LoVo (cell line): ENCODE measurements at places on chromosomes 6 and 20.
A peak's percentile ranks its signal among the peaks of the same experiment; 100 is the strongest.

GRCh38 chr6:105781248-105781647, 304.9 kb upstream of the PRDM1 start:
- peak; percentile 68 for DNase-seq

- DNase-seq = no peak
Measured at GRCh38 chr6:106279179-106279578, 46.4 kb downstream of the ATG5 start.

DNA sequence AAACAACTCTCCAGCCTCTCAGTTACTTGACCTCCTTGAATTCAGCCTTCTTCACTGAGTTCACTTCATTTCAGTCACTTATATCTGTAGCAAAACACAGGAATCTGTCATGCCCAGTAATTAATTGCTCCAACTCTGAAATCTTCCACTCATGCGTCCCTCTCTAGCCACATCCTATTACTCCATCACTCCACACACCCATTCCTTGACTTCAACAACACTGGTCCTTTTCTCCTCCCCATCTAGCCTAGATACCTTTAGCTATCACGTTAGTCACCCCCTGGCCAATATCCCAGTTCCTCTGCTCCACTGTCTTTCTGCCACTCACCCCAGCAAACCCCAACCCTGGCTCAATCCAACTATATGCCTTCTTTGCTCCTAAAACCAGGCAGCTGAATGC, 7.7 kb downstream of the ZHX3 start:
- DNase-seq = no peak

- peak; percentile 67 for DNase-seq
Measured at GRCh38 chr6:80527552-80528052, 421.1 kb downstream of the BCKDHB start.

DNA sequence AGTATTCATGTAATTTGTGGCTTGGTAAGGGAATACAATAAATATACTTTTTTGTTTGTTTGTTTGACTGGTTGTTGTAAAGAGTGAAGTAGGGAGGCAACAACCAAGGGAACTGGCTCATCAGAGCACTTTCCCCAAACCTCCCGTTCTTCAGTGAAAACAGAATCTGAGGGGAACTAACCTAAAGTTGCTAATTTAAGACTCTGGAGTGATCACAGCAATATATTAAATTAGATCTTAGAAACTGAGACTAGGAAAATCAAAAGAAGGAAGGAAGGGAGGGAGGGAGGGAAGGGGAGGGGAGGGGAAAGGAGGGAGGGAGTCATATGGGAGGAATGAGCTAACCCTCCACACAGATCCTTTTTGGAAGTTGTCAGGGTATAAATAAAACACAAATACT, 144.9 kb downstream of the SYNDIG1 start:
- no peak for DNase-seq

DNA sequence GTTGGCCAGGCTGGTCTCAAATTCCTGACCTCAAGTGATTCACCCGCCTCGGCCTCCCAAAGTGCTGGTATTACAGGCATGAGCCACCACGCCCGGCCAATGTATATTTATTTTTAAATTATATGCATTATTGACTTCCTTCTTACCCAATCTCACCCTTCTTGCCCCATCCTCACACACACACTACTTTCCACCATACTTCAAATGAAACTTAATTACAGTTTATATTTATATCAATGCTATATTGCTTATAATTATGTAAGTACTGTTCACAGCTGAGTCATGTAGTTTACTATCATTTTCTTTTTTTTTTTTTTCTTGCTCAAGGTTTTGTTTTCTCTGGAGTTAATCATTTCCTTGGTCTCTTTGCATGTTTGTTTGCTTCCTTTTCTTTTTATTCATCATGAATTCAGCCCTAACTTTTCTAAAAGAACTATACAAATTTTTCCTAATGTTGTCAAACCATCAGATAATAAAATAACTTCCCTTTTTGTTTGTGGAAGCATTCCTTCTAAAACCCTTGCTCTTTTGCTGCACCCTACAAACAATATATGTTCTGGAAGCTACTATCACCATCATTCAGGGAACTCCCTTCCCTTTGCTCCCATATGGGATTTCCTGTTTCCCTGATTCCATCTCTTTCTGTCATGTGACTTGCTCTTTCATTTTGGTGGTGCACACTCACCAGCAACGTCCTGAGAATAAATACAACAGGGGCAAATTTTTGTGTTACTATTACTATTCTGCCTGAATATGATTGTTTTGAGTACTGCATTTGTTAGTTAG, 201.7 kb upstream of the SASH1 start:
- DNase-seq = no peak

- no peak for DNase-seq
Measured at GRCh38 chr6:53112871-53113270, 35.8 kb downstream of the GCM1 start.

DNA sequence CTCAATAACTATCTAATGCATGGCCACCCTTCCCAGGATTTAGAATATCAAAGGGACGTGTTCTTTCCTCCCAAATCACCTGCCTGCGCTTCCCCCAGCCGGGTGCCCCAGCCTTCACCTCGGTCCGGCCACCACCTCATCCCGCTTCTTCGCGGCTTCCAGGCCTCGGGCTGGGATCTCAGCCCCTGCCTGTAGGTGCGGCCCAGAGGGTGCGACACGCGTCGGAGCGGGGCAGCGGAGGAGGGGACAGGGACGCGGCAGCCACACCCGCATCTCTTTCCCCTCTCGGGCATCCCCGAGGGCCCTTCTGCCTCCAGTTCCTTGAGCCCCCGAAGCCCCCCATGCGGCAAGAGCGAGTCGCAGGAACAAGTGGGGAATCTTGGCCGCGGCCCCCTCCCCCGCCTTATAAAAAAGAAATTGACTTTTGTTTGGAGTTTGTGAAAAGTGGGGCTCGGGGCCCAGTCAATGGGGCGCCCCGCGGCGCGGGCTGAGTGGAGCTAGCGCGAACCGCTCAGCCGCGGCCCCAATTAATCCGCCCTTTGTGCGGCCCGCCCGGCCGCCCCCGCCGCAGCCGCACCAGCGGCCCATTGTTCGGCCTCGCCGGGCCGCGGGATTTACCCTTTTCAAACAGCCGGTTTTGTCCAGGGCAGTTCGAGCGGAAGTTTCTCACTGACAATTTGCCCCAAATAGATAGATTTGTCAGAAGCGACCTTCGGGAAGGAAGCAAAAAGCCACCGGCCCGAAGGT, 8.4 kb upstream of the NR2E1 start:
- no peak for DNase-seq

GRCh38 chr6:35500782-35501181, 3.9 kb upstream of the TEAD3 start:
- DNase-seq = no peak

DNA sequence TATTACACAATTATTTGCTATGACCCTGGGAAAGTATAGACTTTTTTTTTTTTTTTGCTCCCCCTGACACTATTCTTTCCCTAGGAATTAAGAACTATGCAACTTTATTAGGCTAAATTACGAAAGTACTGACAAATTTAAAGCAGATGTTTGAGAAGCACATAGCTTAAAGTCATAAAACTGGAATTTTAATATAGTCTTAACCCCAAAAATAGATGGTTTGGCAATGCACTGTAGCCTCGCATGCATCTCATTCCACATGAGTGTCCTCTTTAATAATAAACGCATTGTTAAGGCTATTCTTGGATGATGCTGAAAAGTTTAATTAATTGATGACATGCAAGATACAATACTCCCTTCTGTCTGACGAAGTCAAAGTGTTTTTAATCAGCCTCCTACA, 49.3 kb downstream of the TBC1D7 start:
- DNase-seq = no peak

- no peak for DNase-seq
Measured at GRCh38 chr6:134730013-134730412, 219.9 kb downstream of the ALDH8A1 start.
